ENCODE measurements at places on chromosomes 16 and 17.
A peak's percentile ranks its signal among the peaks of the same experiment; 100 is the strongest.

GRCh38 chr17:73803964-73804435, 159.8 kb upstream of the SDK2 start:
- no peak for DNase-seq

DNA sequence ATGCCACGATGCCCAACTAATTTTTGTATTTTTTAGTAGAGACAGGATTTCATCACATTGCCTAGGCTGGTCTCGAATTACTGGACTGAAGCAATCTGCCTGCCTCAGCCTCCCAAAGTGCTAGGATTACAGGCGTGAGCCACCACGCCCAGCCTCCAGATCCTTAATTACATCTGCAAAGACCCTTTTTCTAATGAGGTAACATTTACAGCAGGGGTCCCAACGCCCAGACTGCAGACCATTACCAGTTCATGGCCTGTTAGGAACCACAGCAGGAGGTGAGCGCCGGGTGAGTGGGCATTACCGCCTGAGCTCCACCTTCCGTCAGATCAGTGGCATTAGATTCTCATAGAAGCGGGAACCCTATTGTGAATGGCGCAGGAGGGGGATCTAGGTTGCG, 4.0 kb upstream of the RAB11FIP4 start:
- DNase-seq = no peak

DNA sequence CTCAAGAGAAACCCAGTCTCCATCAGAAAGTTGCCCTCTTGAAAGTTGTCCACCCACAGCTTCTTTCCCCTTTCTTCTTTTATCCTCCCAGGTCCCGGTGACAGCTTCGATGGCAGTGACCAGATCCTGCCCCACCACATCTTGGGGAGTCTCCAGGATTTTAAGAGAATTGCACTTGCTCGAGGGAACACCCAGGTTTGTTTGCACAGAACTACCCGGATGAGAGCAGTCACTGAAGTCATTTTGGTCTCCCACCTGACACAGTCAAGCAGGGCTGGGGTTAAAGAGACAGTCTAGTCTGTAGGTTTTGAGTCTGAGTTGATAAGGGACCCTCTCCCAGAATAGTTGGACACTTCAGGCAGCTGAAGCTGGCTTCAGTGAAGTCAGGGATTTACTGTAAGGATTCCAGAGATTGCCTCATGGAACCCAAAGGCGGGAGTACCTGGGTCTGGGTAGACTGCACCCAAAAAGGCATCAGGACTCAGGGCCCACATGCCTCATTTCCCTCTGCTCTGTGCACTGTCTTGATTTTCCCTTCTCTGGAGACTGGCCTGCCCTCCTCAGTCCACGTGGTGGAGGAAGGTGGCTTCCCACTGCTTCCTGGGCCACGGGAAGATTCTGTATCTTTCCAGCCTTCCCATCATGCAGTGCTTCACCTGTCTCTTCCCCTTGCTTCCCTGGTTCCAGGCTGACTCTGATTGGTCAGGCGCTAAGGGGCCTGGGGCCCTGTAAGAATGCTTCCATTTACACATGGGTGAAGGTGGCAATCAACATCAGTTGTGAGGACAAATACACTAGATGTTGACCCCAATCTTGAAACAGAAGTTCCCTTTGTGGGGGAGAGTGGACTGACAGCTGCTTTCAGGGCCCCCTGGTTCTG, 9.5 kb downstream of the MYCBPAP start:
- DNase-seq = no peak

DNA sequence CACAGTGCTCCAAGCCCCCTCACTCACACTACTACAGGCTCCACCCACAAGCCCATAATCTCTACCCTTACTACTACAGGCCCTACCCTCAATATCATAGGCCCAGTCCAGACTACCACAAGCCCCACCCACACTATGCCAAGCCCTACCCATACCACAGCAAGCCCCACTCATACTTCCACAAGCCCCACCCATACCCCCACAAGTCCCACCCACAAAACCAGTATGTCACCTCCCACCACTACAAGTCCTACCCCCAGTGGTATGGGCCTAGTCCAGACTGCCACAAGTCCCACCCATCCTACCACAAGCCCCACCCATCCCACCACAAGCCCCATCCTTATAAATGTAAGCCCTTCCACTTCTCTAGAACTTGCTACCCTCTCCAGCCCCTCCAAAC, 13.8 kb downstream of the RIPOR1 start:
- peak; percentile 19 for DNase-seq

GRCh38 chr17:34163123-34163522, 92.0 kb upstream of the CCL2 start:
- DNase-seq = no peak

DNA sequence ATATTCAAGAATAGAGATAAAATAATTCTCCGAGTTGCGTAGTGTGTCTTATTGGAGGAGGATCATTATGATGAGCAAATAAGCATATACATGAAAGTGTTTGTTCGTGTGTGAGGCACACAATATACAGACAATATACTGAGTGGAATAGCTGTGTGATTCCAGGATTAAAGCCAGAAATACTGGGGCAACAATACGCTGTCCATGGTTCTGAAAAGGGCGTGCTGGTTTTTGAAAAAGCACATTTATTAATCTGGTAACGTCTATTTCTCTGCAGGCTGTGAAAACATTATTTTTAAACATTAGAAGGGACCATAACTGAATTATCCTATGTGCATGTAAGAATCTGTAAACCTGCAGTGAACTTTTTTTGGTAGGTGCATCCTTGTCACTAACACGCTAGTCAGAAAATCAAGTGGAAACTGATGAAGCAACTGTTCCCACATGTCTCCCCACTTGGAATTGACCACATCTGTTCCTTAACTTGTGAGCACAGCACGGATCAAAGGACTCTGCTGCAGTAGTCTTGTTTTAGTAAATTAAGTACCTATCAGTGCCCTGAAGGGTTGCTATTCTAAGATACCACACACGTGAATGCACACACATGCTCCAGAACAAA, 346.0 kb downstream of the GRIN2A start:
- no peak for DNase-seq

- no peak for DNase-seq
These were observed 56.3 kb upstream of the IL34 start for GRCh38 chr16:70589998-70590471.

DNA sequence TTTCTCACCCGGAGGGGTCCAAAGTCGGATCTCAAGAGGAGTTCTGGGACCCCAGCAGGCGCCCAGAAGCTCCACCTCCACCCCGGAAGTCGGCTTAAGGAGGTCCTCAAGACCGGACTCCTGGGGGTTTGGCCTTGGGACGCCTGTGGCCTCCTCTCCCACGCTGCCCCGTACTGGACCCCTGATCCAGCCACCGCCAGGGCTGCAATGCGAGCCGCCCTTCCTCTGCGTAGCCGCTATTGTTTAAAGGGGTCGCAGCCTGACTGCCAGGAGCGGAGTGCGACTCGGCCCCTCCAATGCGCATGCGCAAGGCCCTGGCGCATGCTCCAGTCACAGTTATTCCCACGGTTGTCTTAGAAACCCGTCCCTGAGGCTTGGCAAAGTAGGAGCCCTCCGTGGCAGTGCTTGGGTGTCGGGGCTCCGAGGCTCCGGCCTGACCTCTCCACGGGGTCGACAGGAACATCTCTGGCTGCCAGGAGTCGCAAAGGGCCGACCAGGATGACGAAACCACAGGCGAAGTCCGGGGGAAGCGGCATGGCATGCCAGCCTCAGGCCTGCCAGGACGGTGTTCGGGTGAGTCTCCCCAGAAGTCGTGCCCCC, 719.0 kb downstream of the KCNJ18 start:
- DNase-seq = no peak

GRCh38 chr16:8594149-8594666, 3.9 kb upstream of the TMEM114 start:
- DNase-seq = no peak

GRCh38 chr17:2347805-2348685, 10.7 kb downstream of the SGSM2 start:
- peak; percentile 68 for DNase-seq

GRCh38 chr17:58195518-58196123, 3.1 kb downstream of the EPX start:
- no peak for DNase-seq

DNA sequence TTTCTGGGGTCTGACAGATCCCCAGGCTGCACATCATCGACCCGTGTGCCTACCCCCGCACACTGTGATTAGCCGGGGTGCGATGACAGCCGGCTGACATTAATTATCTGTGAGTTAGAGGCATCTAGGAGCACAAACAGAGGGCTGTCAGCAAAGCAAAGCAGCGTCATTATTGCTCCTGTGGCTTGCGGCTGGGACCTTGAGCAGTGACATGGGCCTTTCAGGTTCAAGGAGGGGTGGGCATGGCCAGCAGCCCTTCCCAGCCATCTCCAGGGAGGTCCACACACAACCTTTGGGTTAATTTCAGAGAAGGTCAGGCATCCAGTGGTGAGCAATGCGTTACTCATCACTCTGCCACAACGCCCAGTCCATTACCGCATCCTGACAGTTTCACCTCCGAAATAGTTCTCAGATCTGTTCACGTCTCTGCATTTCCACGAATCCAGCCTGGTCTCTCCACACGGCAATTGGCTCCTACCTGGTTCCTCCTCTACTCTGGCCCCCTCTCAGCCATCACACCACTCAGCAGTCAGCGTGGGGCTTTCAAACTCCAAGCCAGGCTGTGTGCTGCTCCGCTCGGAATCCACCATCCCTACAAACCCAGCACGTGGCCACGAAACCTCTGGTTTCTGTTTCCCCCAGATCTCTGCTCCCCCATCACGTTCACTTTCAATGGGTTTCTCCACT, 249.7 kb upstream of the C16orf82 start:
- peak; percentile 28 for DNase-seq

- DNase-seq = peak; percentile 70
These were observed 1.5 kb upstream of the GSE1 start for GRCh38 chr16:85611444-85612190.

- no peak for DNase-seq
These were observed 13.3 kb downstream of the SLC16A3 start for GRCh38 chr17:82241926-82242697.

GRCh38 chr16:30953511-30954124, 3.9 kb upstream of the SETD1A start:
- DNase-seq = peak; percentile 35

- DNase-seq = no peak
These were observed 44.7 kb downstream of the FZD2 start for GRCh38 chr17:44601973-44602372.

DNA sequence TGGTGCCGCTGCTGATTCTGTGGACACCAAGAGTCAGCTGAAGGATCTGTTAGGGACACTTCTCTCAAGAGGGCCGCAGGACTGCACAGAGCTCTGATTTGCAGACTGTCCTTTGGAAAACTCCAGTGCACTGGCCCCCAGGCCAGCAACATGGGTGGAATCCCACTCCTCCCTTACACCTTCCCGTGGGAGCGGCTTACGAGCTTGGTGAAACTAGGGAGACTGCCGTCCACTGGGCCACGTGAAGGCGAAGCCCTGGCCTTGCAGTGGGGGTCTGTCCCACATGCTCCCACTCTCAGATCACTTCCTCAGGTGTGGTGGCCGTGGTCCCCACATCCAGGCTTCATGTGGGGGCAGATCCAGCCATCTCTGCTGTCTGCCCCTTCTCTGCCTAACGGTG, 36.4 kb downstream of the PSME3IP1 start:
- no peak for DNase-seq

DNA sequence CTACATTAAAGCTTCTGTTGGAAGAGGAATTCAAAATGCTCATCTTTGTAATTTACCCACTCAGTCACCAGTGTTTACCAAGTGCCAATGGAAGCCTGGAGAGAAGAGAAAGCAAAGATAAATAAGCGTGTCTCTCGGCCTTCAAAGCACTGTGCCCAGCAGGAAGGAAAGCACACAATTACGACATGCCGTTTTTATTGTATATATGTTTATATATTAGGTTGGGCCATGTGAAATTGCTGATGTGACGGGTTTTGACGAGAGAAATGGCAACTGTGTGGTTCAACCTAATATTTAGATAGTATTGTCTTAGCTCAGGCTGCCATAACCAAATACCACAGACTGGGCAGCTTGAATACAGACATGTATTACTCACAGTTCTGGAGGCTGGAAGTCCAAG, 79.3 kb upstream of the HSBP1 start:
- DNase-seq = no peak

DNA sequence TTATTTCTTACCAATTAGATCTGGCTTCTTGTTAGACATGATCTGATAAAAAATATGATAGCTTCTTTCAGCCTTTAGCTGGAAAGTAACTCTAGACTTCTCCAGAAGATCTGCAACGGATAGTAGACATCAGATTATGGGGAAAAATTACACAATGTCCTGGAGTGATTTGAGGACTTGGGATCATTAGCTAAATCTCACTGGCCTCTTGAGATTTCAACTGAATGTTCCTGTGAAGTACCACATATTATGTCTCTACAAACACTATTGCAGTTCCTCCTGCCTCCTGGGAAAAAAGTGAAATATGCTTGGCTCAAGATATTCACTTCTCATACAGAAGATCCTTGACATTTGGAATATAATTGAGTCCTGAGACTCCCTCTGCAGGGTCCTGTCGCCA, 5.5 kb downstream of the MYH1 start:
- DNase-seq = no peak

DNA sequence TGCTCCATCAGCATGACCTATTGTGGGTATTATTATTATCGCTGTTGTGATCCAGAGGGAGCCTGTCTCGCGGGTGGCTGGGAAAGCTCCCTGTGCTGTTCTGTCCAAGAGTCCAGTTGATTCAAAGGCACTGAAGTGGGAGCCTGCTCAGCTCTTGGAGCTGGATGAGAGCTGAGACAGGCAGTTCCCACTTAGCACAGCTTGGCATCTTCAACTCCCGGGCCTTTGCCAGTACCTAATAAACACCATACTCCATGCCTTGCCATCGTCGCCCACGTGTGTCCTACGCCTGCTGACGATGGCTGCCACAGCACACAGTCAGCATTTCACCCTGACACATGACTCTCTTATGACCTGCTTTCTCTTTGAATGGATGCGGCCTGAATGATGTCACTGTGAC, 32.6 kb downstream of the RTN4RL1 start:
- DNase-seq = no peak

DNA sequence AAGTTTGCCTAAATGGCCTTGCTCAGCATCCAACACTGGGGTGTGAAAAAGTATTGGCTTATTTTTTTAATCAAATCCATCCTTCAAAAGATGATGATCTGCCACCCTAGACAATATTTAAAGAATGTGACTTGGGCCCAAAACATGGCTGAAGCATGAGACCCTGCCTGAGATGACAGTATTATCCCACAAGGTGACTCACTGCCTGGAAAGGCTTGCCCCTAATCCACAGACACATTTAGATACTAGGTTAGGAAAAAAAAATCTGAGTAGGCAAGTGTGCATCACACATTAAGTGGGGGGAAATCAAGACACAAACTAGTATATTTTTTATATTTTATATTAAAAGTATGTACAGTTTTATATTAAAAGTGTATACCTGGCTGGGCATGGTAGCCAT, 38.4 kb downstream of the TOM1L2 start:
- no peak for DNase-seq
